Activated T-helper 17 cell treated with anti-CD3 and anti-CD28 coated beads, Interleukin-2, amount 50 U/mL, for 72 hours (primary cell): ENCODE measurements at places on chromosomes 7 and 10. TPM values are rescaled to one million over a fixed set of nuclear protein-coding genes. Genes with fewer than 3 reads are reported as not detected.

DNA sequence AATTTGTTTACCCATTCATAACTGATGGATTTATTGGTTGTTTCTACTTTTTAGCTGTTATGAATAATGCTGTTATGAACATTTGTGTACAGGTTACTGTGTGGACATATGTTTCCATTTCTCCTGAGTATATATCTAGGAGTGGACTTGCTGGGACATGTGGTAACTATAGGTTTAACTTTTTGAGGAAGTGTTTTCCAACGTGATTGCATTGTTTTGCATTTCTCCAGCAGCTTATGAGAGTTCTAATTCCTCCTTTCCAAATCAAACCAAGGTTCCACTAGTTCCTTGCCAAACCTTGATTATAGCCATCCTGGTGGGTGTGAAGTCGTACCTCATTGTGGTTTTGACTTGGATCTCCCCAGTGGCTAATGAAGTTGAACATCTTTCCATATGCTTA lies 2.6 kb upstream of the PRF1 start:
- no peak for ATAC-seq

DNA sequence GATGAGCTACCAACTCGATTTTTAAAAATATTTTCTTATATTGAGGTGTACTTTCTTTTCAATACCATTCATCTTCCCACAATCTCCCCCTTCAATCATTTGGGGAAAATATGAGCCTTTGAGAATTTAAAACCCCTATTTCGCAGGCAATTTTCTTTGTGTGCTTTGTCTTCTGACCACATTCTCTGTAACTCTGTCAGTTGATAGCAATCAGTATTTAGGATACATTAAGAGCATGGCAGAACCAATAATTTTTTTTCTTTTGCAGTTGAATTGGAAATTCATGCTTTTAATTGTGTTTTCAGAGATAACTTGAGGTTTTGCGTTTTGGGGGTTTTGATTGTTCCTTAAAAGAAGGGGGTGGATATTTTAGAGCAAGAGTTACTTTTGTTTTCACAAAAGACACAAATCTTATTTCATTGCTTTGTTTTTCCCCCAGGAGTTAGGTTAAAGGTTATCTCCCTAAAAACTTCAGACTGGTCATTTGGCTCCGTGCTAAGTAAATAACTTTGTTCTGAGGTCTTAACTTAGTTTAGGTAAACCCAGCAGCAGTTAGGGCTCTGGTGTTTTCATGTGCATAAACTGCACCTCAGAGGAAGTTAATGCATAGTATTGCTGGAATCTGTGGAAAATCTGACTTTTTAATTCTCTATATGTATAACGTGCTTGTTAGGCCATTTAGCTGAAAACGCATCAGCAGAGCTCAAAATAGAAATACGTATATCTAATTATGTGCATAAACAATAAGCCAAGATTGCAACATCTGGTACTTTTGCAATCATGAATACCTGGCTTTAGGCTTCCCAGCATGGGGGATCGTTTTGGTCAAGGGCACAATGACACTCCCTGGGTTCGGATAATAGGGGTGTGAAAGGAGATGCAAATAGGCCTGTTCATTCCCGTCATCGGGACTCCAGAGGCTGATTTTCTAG lies 676.4 kb upstream of the ANKRD30A start:
- no peak for ATAC-seq

DNA sequence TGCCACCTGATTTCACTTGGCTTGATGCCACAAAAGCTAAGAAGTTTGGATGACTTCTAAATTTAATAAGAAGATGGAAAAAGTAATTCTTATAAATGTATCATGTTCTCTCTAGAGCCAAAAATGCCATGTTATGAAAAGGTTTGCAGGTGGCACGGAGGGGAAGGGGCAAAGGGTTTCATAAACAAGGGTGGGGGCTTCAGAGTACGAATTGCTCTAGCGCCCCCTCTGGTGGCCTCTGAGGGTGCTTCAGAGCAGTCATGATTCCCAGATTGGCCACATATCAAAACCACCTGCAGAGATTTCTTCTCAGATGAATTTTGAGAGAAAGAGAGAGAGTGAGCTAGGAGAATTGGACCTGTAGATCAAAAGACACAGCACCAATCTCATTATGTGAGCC lies 208.6 kb upstream of the YAE1 start:
- no peak for ATAC-seq

GRCh38 chr10:84374455-84374854 lies 46.1 kb downstream of the CCSER2 start:
- no peak for ATAC-seq

DNA sequence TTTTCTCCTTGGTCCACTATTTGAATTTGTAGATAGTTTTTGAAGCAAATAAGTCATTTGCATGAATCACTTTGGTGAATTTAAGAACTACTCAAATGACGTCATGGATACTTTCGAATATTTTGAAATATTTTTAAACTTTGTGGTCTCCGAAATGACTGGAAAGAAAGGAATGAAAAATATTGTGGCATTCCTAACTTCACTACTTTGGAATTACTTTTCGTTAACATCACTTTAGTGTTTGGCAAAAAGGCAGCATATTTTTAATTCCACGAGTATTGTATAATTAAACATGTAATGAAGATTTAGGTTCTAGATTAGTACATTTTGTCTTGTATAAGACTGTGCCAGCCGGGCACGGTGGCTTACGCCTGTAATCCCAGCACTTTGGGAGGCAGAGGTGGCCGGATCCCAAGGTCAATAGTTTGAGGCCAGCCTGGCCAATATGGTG lies 35.3 kb upstream of the ZRANB1 start:
- ATAC-seq, result no peak

DNA sequence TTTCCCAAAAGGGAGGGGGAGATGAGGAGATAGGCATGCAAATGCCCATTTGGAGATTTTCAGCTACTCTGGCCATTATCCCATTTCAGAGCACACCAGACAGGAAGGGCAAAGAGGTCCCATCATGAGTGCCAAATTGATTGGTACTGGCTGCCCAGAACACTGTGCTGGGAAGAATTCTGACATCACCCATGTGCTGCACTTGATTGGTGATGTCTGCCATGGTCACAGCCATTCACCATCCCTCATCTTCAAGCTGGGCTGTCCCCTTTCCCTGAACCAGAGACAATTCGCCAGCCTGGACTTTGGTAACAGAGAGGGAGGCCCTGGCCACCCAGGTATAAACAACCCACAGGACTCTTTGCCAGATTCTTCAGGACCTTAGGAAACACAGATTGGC lies 23.2 kb upstream of the RADIL start:
- ATAC-seq, result no peak

DNA sequence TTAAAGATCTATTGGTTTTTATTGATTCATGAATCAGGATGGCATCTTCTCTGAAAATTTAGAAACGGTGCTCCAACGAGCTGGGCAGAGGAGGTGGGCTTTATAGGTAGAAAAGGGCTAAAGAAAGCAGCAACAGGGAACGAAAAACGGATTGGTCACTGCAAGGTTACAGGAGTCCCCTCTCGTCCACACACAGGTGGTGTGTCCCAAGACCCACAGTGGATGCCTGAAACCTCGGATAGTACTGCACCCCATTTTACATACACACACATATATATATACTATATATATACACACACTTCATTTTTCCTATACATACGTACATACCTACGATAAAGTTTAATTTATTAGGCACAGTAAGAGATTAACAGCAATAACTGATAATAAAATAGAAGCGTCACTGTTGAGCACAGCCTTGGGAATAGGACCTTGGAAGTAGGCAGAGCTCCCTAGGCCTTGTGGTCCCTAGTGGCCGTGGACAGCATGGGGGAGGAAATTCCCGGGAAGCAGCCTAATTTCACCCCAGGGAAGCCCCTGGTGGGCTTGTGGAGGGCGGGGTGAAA lies 737 bp upstream of the NUB1 start:
- no peak for ATAC-seq

GRCh38 chr7:37083311-37084096 lies 359.2 kb upstream of the AOAH start:
- ATAC-seq, result no peak

Gene PROSER2
- total RNA-seq, result 1.6 TPM

Gene ADCY1
- total RNA-seq, result 6.3 TPM

DNA sequence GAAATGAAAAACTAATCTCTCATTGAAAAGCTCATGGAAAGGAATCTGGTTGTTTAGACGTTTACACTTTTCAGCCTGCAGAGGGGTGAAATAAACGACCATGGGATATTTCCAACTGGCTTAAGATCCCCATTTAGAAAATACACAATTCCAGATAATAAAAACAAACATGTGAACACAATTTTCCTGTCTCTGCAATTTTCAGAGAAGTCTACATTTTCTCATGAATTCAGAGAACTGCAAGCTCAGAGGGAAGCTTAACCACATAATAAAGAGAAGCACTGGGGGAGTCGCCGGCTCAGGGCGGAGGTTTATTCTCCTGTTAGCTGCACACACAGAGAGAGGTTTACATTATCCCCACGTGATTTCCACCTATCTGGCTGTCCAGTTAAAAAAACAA lies 215.2 kb downstream of the FANK1 start:
- no peak for ATAC-seq

Gene CTTNBP2
- not detected for total RNA-seq

Gene AZGP1
- total RNA-seq, result 0.43 TPM

GRCh38 chr7:103388469-103389140 lies 41.2 kb downstream of the PSMC2 start:
- ATAC-seq, result no peak

Gene CPN1
- total RNA-seq, result not detected

Gene FAM25C
- total RNA-seq, result not detected

Gene ANKRD2
- not detected for total RNA-seq

- peak; percentile 85 for ATAC-seq
Observed at GRCh38 chr7:142853739-142854371, 1.0 kb upstream of the EPHB6 start.

Gene SLC13A1
- not detected for total RNA-seq
